ENCODE measurements at places on chromosomes 1 and 21. TPM values are rescaled to one million over a fixed set of nuclear protein-coding genes. Genes with fewer than 3 reads are reported as not detected.
A peak's percentile ranks its signal among the peaks of the same experiment; 100 is the strongest.

C1orf141 gene
- not detected for total RNA-seq

DNA sequence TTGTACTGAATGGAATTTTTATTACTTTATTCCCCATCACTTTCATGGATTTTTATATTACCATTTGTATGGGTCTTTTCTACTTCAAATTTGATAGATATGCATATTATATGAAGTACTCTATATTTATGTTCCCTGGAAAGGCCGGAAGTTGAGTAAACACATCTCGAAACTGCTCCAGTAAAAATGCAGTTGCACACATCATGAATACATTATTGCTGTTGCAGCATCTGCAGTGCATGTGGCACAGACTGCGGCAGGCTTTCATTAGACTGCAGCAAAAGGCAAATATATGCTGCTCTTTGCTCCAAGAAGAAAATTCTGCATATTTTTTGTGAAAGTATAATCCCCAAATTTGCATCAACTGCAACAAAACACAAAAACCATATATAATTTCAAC is 48.7 kb upstream of the LRRC7 start:
- no peak overlapping the region for H3K4me3 ChIP-seq
- no peaks in the 10 kb centered on the region for H3K4me1 ChIP-seq
- H3K27me3 ChIP-seq: no peaks in the 10 kb centered on the region
- no peak overlapping the region for H3K27ac ChIP-seq

CAMK1G gene
- total RNA-seq: not detected

EXTL1 gene
- total RNA-seq: 1.5 TPM

HMGCS2 gene
- 55.2 TPM for total RNA-seq

DNA sequence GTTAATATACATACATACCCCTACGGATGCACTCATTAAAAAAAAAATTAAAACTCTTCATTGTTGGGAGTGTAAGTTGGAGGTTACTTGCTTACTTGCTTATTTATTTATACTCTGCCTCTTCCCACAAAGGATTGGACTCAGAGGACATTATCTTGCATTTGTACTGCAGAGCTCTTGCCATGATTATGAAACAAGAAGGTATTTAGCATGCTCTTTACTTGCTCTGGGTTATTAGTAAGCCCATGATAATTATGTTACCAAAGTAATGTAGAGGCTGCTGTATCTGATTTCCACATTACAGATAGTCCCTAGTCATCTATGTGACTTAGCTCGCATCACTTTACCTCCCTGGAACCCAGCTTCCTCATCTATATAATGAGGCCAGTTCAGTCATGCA is 355.1 kb upstream of the PTBP2 start:
- no peaks in the 10 kb centered on the region for H3K36me3 ChIP-seq
- no peak for DNase-seq
- H3K27me3 ChIP-seq: no peaks in the 10 kb centered on the region
- H3K4me1 ChIP-seq: no peaks in the 10 kb centered on the region
- H3K27ac ChIP-seq: no peak overlapping the region

- no peaks in the 10 kb centered on the region for H3K27me3 ChIP-seq
- H3K27ac ChIP-seq: no peak overlapping the region
- no peaks in the 10 kb centered on the region for H3K36me3 ChIP-seq
- H3K4me3 ChIP-seq: no peak overlapping the region
- DNase-seq: no peak
Measured at GRCh38 chr1:25018110-25018735, 88.1 kb upstream of the RUNX3 start.

GRCh38 chr1:88401313-88401712 is 282.8 kb upstream of the PKN2 start:
- H3K4me3 ChIP-seq: no peak overlapping the region
- H3K4me1 ChIP-seq: no peaks in the 10 kb centered on the region
- H3K36me3 ChIP-seq: no peaks in the 10 kb centered on the region
- no peak for DNase-seq

GRCh38 chr1:26419494-26419893 is 8.9 kb downstream of the LIN28A start:
- H3K27me3 ChIP-seq: peaks cover 36% of the 10 kb centered on the region
- H3K4me1 ChIP-seq: no peaks in the 10 kb centered on the region
- no peak for DNase-seq

CFHR5 gene
- not detected for total RNA-seq

APP gene
- 56.6 TPM for total RNA-seq

MYBPHL gene
- total RNA-seq: 2.0 TPM

GRCh38 chr21:45383615-45384201 is 21.3 kb upstream of the COL18A1 start:
- H3K4me3 ChIP-seq: no peak overlapping the region
- H3K4me1 ChIP-seq: peaks cover 4% of the 10 kb centered on the region
- H3K36me3 ChIP-seq: no peaks in the 10 kb centered on the region
- H3K27me3 ChIP-seq: no peaks in the 10 kb centered on the region
- peak; percentile 43 for DNase-seq
- no peak overlapping the region for H3K27ac ChIP-seq

- peaks cover 1% of the 10 kb centered on the region for H3K27me3 ChIP-seq
- H3K4me3 ChIP-seq: no peak overlapping the region
Measured at GRCh38 chr21:41713495-41714281, 53.2 kb downstream of the RIPK4 start.

DNA sequence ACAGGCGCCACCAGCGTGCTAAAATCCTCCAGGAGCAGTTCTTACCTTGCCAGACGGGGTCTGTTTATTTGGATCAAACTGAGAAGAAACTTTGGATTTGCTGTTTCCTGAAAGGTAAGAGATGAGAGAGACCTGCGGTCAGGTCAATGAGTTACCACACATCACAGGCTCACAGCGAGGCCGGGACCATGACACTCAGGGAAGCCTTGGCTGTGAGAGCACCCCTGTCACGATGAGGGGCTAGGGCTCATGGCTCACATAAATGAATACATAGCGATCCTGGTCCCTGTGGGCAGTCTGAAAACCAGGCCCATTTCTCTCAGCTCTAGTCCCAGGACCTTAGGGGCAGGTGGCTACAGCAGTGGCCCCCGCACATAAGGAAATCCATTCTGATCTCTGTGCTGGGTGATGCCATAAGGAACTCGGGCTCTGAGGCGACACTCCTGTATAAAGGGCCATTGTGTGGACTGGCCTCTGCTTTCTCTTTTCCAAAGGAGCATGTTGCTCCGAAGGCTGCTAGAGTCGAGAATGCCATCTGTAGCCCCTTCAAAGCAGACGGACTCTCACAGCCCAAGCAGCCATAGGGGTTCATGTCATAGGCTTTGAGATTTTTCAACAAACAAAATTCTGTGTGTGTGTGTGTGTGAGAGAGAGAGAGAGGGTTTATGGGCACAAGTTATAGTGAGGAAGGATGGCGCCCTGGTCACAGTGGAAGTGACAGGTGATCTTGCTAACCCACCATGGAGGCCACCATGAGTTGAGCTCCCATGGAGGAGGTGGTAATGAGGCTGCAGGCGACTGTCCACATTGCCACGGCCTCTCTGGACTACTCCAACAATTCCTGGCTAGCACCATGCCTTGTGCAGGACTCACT is 9.0 kb upstream of the SRM start:
- DNase-seq: peak; percentile 24
- H3K4me1 ChIP-seq: no peaks in the 10 kb centered on the region
- peaks cover 18% of the 10 kb centered on the region for H3K36me3 ChIP-seq
- no peaks in the 10 kb centered on the region for H3K27me3 ChIP-seq

- H3K27me3 ChIP-seq: no peaks in the 10 kb centered on the region
- no peak for DNase-seq
- H3K27ac ChIP-seq: no peak overlapping the region
- H3K4me3 ChIP-seq: no peak overlapping the region
- H3K36me3 ChIP-seq: no peaks in the 10 kb centered on the region
Measured at GRCh38 chr1:151916726-151917370, 7.5 kb upstream of the THEM4 start.

ACOT11 gene
- total RNA-seq: 2.4 TPM

- no peaks in the 10 kb centered on the region for H3K36me3 ChIP-seq
- no peak overlapping the region for H3K27ac ChIP-seq
- H3K4me1 ChIP-seq: no peaks in the 10 kb centered on the region
- no peak overlapping the region for H3K4me3 ChIP-seq
- no peaks in the 10 kb centered on the region for H3K27me3 ChIP-seq
Measured at GRCh38 chr1:98001764-98002163, 80.9 kb upstream of the DPYD start.

DNA sequence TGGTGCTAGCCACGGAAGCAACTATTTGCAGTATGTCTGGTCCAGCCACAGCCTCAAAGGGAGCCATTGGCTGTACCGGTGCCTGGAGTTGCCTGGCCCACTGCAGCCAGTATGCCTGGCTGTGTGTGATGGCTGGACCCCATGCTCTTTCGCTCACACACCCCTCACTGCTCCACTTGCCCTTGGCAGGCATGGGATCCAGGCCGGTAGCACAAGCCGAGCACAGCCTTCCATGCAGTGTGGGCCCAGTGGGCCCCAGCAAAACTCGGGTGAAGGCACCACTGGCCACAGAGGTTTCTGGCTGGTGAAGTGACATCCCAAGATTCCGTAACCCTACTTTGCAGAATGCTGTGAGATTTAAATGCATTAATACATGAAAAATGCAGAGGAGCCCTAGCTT is 665.8 kb downstream of the PLPP3 start:
- H3K27me3 ChIP-seq: no peaks in the 10 kb centered on the region
- no peak for DNase-seq
- no peak overlapping the region for H3K4me3 ChIP-seq
- no peaks in the 10 kb centered on the region for H3K36me3 ChIP-seq

- no peak for DNase-seq
- peaks cover 56% of the 10 kb centered on the region for H3K4me1 ChIP-seq
- no peaks in the 10 kb centered on the region for H3K36me3 ChIP-seq
- H3K27me3 ChIP-seq: no peaks in the 10 kb centered on the region
Measured at GRCh38 chr1:117658676-117659075, 52.8 kb downstream of the TENT5C start.

DNA sequence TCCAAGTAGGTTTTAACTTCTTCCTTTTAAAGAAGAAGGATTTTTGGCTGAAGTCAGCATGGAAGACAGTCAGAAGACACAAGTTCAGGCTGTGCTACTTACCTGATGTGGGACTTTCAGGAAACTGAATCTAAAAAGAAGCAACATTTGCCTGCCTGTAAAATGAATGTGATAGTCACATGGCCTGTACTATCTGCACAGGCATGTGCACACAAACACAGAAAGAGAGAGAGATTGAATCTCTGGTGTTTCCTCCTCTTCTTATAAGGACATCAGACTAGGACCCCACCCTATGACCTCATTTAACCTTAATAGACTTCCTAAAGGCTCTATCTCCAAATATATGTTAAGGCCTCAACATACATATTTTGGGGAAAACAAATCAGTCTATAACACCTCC is 542.9 kb downstream of the PLPP3 start:
- no peaks in the 10 kb centered on the region for H3K36me3 ChIP-seq
- H3K27me3 ChIP-seq: no peaks in the 10 kb centered on the region
- H3K4me3 ChIP-seq: no peak overlapping the region
- DNase-seq: no peak

DNA sequence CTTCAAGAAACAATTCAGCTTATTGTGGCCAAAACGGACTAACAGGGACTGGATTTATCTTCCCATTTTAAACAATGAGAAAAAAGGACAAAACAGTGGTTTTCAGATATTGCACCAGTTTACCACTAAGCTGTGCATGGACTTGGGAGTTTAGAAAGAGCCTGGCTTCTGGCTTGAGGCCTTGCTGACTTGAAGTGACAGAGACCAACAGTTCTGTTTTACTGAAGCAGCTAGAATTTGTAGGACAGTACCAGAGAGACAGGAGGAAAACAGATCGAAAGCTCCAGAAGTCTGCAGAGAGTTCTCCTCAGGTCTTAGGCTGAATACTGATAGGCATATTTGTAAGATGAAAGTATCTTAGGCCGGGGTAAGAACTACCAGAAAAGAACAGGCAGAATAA is 20.5 kb downstream of the FCRL4 start:
- no peaks in the 10 kb centered on the region for H3K36me3 ChIP-seq
- H3K27me3 ChIP-seq: peaks cover 2% of the 10 kb centered on the region
- no peak for DNase-seq

TLCD4 gene
- total RNA-seq: 16.7 TPM

DNA sequence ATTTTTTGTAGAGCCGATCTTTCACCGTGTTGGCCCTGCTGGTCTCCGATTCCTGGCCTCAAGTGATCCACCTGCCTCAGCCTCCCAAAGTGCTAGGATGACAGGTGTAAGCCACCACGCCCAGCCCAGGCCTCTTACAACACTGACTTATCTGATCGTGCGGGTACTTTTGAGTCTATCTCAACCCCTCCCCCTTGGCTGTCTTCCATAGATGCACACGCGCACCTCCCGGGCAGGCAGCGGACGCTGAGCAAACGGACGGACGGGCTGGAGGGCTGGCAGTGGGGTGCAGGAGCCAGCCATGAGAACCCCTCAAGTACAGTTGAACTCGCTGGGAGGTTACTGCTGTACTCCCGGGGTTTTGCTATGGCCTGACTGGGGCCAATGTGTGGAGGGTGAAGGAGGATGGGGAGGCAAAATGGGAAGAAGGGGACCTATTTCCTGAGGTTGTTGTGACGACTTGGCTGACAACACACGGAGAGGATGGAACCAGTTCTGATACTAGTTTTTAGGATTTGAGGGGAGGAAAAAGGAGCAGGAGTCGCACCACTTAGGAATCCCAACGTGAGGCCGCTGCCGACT is 959 bp downstream of the CD58 start:
- no peaks in the 10 kb centered on the region for H3K27me3 ChIP-seq
- DNase-seq: peak; percentile 64
- H3K27ac ChIP-seq: peak overlapping the region; percentile 95
- peak overlapping the region; percentile 90 for H3K4me3 ChIP-seq

DNA sequence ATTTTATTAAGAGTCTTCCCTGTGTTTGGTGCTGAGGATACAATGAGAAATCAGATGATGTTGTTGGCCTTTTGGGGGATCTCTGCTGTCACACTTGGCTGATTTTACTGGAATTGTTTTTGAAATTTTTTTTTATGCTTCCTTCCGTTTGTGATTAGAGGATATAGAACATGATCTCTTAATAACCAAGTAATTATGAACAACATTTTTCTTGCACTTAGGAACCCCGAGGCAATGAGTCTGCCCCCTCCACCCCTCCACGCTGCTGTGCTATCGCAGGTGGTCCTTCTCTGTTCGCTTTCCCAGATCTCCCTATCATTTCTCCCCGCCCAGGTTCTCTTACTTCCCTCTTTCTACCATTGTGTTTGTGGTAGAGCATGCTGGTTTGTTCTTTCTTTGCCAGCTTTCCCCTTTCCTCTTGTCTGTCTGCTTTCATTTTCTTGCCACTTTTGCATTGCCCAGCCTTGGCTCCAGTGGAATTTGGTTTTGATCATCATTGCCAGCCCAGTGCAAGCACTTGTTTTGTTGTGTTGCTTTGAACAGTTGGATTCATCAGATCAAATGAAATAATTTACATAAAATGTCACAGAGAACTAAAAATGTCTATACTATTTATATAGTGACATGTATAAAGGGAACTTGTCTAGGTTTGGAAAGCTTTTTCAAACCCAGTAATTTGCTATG is 73.1 kb upstream of the SCCPDH start:
- peaks cover 37% of the 10 kb centered on the region for H3K36me3 ChIP-seq
- H3K4me1 ChIP-seq: peaks cover 29% of the 10 kb centered on the region
- no peak overlapping the region for H3K27ac ChIP-seq
- H3K4me3 ChIP-seq: no peak overlapping the region
- no peak for DNase-seq

DNA sequence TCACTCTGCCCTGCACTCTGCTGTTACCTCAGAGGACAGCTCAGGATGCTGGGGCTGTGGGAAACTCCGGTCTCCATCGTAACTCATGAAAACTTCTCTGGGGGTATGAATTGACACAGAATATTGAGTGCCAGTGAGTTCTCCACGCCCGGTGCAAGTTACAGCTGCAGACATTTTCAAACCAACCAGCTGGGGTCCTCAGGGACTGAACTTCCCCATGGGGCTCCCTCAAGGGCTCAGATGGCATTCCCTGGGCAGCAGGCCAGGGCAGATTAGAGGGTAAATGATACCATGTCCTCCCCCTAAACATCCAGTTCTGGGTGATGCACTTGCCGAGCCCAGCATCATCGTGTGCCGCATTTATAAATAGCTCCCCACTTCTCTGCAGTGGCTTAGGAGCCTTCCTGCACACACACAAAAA is 27.8 kb upstream of the CCSAP start:
- no peaks in the 10 kb centered on the region for H3K27me3 ChIP-seq
- H3K36me3 ChIP-seq: no peaks in the 10 kb centered on the region
- peak overlapping the region; percentile 1 for H3K27ac ChIP-seq

C1orf87 gene
- not detected for total RNA-seq

LAPTM5 gene
- total RNA-seq: 8.2 TPM
